ENCODE measurements at places on chromosomes 1 and 21. TPM values are rescaled to one million over a fixed set of nuclear protein-coding genes. Genes with fewer than 3 reads are reported as not detected.

Gene LCE3D
- total RNA-seq = not detected

Gene SH2D1B
- total RNA-seq = 0.99 TPM

Gene KRTAP13-1
- total RNA-seq = not detected

Gene DIP2A
- 69.5 TPM for total RNA-seq

Gene IER5
- 15.2 TPM for total RNA-seq

Gene CTSS
- total RNA-seq = 10.0 TPM

Gene FABP3
- 47.6 TPM for total RNA-seq

Gene OR6K3
- total RNA-seq = not detected

Gene RNU1-2
- 5,403 TPM for total RNA-seq

Gene NLRP3
- 4.5 TPM for total RNA-seq

Gene ECM1
- total RNA-seq = 17.0 TPM

Gene AADACL3
- total RNA-seq = not detected

Gene IGSF3
- 8.8 TPM for total RNA-seq

Gene KPRP
- total RNA-seq = not detected

Gene PGLYRP3
- not detected for total RNA-seq

Gene GPN2
- total RNA-seq = 28.4 TPM

Gene CLCA4
- total RNA-seq = 2.9 TPM

Gene CTH
- 7.5 TPM for total RNA-seq

Gene SPAG17
- total RNA-seq = 0.36 TPM

Gene RNU5D-1
- not detected for total RNA-seq

Gene GDAP2
- 50.5 TPM for total RNA-seq

Gene TNFSF4
- 4.4 TPM for total RNA-seq

Measured in dorsolateral prefrontal cortex (tissue), 122 donors.